ENCODE measurements at places on chromosomes 1 and 21.
A peak's percentile ranks its signal among the peaks of the same experiment; 100 is the strongest.

DNA sequence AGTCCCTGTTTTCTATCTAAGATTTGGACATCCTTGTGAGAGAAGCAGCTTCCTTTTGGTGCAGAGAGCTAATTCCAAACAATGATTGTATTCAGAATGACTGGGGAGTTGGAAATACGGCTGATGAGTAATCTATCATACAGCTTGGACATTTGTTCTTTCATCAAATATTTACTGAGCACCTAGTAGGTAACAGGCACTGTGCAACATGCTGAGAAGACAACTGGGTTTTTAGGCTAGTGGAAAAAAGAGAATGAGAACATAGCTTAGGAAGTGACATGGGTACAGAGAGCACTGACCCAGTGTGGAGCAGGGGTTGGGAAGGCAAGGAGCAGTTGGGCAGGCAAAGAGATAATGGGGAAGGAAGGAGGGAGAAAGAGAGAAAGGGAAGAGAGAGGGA lies 87.5 kb downstream of the TBX19 start:
- DNase-seq = no peak

- no peak for DNase-seq
Observed at GRCh38 chr1:2088458-2088857, 38.2 kb downstream of the PRKCZ start.

DNA sequence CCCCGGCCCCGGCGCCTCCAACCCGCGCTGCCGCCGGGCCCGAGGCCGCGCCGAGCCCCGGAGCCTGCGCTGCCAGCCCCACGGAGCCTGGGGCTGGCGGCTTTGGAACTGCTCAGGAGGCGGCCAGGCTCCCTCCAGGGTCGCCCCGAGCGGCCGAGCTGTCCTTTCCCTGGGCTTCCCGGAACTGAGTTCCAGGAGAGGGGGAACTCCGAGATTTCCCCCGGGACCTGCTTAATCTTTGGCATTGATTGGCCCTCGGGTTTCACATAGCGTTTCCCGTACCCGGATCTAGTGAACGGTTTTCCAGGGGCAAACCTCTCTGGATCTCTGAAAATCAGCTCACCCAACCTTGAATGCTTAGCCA lies 504 bp downstream of the H6PD start:
- DNase-seq = no peak

GRCh38 chr1:201902198-201902597 lies 13.5 kb downstream of the SHISA4 start:
- DNase-seq = no peak

DNA sequence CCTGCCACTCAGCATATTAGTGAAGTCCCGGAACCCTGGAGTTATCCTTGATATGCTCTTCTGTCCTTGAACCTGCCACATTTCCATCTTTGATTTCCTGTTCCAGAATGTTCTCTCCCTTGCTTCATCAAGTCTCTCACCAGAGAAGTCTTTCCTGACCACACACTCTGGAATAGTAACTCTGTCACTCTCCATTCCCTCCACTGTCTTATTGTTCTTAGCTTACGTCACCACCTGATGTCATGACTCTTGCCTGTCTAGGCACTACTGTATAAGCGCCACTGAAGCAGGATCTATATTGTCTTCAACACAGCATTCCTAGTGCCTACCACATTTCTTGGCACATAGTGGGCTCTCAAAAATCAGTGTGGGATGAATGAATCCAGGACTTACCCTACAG lies 65.4 kb upstream of the SMYD2 start:
- no peak for DNase-seq

DNA sequence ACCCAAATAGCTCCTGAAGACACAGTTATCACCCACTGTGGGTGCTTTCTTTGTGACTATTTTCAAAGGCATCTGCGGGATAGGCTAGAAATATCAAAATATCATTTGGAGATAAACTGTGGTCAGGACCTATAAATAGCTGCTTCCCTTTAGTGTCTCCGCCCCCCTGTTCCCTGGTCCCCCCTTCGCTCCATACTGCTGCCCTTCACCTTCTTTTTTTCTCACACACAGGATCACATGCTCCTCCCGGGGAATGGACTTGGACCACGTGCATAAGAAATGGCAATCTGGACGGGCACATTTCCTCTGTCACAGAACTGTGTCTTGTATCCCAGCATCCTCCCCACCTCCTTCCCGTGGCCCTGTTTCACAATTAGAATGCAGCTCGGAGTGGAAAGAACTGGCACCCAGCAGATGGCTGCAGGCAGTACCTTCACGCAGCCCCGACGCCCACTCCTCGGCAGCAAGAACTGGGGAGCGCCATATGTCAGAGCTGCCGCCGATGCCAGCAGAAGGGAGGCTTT lies 68.8 kb upstream of the SSX2IP start:
- DNase-seq = no peak

DNA sequence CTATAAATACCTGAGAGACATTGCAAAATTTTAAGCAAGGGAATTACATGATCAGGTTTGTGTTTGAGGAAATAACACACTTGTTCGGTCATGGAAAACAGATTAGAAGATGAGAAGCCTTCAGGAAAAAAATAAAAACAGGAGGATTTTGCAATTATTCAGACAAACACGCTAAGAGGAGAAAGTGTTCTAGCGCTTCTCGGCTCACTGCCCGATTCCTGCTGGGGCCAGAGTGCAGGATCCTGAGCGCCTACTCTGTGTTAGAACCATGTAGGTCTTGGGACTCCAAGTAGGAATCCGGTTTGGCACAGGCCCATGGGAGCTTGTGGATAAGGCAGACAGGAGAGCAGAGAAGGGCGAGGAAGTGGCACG lies 8.1 kb upstream of the PRELP start:
- no peak for DNase-seq

DNA sequence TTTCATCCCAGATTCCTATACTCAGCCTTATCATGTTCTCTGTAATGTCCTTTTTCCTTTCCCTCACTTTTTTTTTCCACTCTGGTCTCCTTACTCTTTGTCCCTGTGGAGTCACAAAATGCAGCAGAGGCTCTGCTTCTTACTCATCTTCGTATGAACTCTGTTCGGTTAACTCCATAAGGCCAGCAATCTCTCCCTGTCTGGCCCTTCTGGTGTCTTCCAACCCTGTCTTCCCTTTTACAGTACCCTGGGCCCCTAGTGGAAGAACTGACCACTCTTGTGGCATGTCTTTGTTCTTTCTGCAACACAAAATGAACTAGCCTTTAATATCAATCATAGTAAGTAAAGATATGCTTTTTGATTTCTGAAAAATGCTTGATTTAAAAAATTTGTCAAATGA lies 7.1 kb downstream of the CD101 start:
- DNase-seq = no peak

GRCh38 chr1:19348441-19349198 lies 36.5 kb downstream of the SLC66A1 start:
- DNase-seq = no peak

DNA sequence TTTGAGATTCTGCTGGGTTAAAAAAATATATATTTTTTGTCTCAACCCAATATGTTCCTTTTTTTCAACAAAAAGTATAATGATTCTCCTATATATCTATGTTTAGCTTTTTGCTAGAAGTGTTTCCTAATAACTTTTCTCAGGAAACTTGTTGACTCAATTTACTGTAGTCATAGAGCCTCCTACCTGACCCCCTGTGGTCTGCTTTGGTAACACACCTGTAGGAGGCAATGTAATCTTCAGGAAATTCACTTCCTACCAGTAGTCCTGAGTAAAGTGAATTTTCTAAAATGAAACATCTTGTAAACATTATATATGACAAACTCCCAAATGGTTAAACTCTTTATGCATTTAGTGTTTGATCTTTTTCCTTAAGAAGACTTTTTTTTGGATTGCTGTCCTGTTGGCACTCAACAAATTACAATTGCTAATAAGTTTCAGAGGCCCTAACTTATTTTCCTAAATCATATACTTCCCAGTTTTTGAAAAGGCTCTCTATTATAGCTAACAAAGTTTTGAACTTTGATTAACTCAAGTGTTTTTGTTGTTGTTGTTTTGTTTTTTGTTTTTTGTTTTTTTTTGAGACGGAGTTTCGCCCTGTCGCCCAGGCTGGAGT lies 118.3 kb downstream of the OLFML2B start:
- no peak for DNase-seq

DNA sequence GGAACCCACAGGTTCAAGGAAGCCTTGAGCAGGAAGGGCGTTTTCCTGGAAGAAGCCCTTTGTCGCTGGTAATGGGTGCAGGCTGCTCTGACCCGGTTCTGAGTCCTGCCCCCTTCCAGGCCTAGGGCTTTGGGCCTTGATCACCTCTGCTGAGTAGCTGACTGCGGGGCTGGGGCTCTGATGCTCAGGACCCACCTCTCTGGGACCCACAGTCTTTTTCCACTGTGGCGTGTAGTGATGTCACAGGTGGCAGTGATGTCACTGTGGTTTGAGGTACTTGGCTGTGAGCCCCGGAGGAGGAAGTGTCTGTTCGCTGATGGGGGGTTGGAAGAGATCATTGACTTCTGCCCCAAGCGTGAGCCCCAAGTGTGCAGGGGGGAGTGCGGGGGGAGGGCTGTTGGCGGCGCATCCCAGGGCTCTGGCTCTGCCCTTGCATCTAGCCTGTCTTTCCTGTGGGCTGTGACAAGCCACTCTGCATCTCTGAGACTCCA lies 6.9 kb downstream of the TNFRSF1B start:
- peak; percentile 83 for DNase-seq

GRCh38 chr1:19393046-19393445 lies 80.9 kb downstream of the SLC66A1 start:
- no peak for DNase-seq
